ENCODE measurements at places on chromosomes 7 and 10. TPM values are rescaled to one million over a fixed set of nuclear protein-coding genes. Genes with fewer than 3 reads are reported as not detected.

DNA sequence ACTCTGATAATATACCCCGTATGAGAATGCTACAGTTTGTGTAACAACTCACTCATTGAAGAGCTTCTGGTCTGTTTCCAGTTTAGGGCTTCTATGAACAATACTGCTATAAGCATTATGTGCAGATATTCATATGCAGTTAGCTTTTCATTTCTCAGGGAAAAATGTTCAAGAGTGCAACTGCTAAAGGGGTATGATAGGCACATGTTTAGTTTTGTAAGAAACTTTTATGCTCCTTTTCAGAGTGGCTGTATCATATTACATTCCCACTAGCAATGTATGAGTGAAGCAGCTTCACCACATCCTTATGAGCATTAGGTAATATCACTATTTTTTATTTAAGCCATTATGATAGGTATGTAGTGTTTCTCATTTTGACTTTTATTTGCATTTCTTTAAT lies 182.6 kb upstream of the CXCL12 start:
- DNase-seq, result no peak

Gene HHEX
- 0.38 TPM for total RNA-seq

DNA sequence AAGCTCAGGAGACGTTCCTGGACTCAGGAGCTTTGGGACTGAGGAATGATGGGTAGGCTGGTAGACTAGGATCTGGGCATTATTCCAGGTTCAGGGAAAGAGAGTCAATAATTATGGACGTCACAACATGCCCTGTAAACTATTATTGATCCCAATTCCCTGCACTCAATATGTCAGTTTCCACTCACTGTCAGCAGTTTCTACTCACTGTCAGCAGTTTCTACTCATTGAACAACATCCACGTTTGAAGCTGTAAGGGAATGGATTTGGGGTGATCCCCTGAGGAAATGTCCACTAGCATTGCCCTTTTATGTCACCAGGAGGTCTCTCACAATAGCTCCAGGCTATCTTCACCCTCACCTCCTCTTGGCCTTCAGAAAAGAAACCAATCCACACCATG lies 1268.6 kb downstream of the TYW1 start:
- DNase-seq, result no peak

Gene ENTPD1
- 0.99 TPM for total RNA-seq

DNA sequence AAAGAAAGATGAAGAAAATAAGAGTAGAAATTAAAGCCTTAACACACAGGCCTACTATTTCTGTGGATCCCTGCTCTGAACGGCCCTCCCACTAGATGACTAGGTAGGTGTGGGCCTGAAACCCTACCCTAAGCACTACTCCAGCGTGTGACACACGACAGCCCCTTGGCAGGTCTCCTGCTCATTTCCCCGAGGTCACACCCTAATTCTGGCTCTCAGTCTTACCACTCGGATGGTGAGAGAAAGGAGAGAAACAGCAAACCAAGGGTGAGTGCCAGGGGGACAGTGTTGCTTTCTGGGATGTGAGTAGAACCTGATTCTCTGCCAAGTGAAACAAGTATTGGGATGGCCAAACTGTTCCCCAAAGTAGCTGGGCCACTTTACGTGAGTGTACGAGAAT lies 12.1 kb downstream of the GALNTL5 start:
- DNase-seq, result no peak

DNA sequence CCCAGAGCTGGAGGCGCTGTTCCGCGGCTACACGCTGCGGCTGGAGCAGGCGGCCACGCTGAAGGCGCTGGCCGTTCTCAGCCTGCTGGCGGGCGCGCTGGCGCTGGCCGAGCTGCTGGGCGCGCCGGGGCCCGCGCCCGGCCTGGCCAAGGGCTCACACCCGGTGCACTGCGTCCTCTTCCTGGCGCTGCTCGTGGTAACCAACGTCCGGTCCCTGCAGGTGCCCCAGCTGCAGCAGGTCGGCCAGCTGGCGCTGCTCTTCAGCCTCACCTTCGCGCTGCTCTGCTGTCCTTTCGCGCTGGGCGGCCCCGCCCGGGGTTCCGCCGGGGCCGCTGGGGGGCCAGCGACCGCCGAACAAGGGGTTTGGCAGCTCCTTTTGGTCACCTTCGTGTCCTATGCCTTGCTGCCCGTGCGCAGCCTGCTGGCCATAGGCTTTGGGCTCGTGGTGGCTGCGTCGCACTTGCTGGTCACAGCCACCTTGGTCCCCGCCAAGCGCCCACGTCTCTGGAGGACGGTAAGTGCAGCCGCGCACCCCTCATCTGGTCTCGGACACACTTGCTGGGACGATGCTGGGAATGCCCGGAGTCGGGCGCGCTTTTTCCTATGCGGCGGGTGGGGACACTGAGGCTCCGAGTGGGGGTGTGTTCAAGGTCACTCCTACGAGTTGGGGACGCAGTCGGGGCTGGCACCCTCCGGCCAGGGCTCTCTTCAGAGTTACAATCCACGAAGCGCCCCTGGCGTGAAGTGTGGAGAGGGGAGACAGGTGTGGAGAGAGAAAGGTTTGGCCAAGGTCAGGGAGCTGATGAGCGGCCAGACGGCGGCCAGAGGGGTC lies 717 bp downstream of the ADCY1 start:
- peak; percentile 24 for DNase-seq

- DNase-seq, result no peak
Observed at GRCh38 chr10:88226071-88226659, 357.0 kb downstream of the RNLS start.

DNA sequence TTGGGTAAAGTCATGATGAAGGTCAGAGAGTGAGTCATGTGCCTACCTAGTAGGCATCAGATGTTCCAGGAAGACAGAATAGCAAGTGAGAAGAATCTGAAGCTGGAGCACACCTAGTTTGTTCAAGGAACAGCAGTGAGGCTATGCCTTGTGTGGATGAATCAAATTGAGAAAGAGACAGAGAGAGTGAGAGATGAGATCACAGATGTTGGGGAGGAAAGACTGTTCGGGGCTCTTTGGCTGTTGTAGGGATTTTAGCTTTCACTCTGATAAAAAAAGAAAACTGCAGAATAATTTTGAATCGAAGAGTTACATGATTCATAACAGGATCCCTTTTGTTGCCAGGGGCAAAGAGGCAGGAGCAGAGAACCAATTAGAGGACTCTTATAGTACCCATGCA lies 6.3 kb downstream of the LIPF start:
- peak; percentile 14 for DNase-seq

GRCh38 chr10:132098539-132099388 lies 33.0 kb downstream of the JAKMIP3 start:
- DNase-seq, result no peak

GRCh38 chr7:100687751-100688300 lies 6.2 kb downstream of the GIGYF1 start:
- DNase-seq, result no peak

Gene TBXAS1
- 1.5 TPM for total RNA-seq

DNA sequence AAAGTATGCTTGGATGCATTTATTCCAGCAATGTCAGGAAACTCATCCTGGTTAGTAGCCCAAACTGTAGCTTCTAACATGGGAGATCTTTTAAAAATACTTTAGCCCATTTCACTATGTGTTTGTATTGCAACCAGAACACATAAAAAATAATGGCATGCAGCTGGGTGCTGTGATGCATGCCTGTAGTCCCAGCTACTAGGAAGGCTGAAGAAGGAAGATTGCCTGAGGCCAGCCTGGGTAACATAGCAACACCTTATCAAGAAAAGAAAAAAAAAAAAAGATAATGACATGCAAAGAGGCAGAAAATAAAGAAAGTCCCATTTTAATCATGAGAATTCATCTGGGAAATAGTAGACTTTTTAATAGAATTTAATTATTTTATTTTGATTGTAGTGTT lies 517.0 kb upstream of the TEX47 start:
- DNase-seq, result no peak

Gene HOXA5
- not detected for total RNA-seq

GRCh38 chr7:116518961-116519360 lies 5.9 kb upstream of the CAV1 start:
- DNase-seq, result no peak

Gene ASZ1
- not detected for total RNA-seq

Gene HTR5A
- total RNA-seq, result not detected

DNA sequence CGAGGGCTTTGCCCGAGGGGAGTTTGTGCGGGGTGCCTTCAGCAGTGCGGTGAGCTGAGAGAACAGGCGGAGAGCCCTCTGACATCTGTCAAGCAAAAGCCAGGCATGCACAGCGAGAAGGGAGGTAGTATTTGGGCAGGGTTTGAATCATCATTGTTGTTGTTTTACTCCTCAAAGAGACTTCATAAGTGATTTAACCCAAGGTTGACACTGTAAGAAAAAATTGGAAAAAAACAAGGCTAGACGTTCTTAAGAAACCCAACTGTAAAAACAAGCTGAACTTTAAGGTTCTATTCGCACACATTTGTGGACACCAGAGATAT lies 1.3 kb downstream of the ADAM22 start:
- no peak for DNase-seq

DNA sequence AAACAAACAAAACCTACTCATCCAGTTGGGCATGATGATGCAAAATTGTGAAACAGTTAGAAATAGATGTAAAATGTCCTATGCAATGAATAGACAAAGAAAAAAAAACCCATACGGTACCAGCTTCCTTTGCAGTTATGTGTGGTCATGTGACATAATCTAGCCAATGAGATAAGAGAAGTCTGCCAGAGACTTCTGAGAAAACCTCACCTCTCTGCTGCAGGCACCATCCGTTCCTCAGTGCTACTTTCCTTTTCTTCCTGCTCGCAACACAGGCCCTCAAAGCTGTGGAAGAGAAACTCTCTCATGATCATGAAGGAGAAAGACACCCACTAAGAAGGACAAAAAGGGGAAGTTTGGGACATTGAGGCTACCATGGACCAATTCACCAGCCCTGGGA lies 76.8 kb upstream of the CARD11 start:
- no peak for DNase-seq

Gene UCN3
- not detected for total RNA-seq

- no peak for DNase-seq
Observed at GRCh38 chr7:125444864-125445263, 515.2 kb upstream of the POT1 start.

- DNase-seq, result no peak
Observed at GRCh38 chr7:40463446-40463845, 328.6 kb downstream of the SUGCT start.

DNA sequence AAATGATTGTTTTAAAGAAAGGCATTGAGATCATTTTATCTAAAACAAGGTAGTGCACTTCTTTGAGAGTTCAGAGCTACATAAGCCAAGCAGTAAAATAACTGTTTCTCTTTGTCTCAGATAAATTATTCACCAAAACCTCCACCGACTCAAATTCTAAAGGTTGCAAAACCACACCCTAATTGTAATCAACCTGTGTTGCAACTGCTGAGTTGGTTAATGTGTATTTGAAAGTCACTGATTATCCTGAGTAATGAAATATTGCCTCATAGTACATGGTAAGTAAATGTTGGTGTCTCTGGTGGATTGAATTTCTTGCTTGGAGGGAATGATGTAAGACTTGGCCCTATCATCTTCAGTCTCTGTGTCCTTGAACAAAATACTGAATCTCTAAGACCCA lies 35.9 kb upstream of the CYP2C9 start:
- DNase-seq, result no peak

DNA sequence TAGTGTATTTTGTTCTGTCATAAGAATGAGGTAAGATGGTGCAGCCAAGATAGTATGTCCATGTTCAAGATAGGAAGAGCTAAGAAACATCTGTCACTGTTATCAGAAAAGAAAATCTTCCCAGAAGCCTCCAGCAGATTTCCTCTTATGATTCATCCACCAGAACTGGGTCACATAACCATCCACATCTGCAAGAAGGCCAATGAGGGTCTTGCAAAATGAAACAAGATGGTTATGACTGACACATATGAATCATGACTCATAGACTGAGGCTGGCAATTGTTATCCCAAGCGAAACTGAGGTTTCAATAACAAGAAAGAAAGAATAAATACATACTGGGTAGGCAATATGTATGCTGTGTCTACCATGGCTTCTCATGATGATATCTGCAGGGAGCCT lies 30.3 kb downstream of the CCNJ start:
- DNase-seq, result peak; percentile 11

Gene EN2
- not detected for total RNA-seq

Gene CDC14C
- not detected for total RNA-seq

Gene DYNC1I1
- 0.10 TPM for total RNA-seq
